ENCODE measurements at places on chromosomes 3 and 15.
A peak's percentile ranks its signal among the peaks of the same experiment; 100 is the strongest.

- DNase-seq = peak; percentile 26
These were observed 65.6 kb downstream of the SLC6A6 start for GRCh38 chr3:14467814-14468620.

DNA sequence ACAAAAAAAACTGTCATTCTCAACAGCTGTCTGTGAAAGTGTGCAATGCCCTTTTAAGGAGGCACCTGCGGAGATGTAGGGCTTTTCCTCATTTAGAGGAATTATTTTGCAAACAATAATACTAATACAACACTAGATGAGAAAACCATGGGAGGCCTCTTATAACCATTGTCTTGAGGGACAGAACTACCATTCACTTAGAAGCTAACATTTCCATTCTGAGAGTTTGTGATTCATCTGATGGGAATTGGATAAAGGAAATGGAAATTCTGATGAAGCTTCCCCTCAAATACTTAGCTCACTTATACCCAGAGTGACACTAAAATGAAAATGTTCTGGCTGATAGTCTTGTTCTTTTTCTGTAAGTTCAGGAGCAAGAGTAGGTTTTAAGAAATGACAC is 147.7 kb downstream of the CADPS start:
- no peak for DNase-seq

- no peak for DNase-seq
These were observed 12.0 kb downstream of the DLL4 start for GRCh38 chr15:40941068-40941527.

- DNase-seq = no peak
These were observed at the start of gene SLCO2A1 for GRCh38 chr3:134029734-134030378. Gene SLCO2A1, minus strand, starts transcription at chr3:134029925. Its CDS starts 123 bp downstream, at chr3:134029802.

GRCh38 chr15:32828507-32829186 is 110.8 kb downstream of the GREM1 start:
- DNase-seq = no peak

- DNase-seq = no peak
These were observed 55.5 kb upstream of the ADAMTS9 start for GRCh38 chr3:64743156-64743886.

DNA sequence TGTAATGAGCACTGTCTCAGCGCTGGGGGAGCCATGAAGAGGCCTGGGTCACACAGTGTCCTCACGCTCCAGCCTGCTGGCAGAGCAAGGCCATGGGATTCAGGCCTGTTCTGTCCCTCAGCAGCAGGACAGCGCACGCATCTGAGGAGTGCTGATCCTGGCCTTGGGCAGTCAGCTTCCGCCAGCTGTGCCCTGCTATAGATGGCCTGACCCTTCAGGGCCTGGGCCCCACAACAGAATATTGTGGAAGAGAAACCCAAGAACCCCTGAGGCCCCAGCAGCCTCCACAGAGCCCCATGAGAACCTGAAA is 78.6 kb downstream of the SRGAP3 start:
- no peak for DNase-seq

DNA sequence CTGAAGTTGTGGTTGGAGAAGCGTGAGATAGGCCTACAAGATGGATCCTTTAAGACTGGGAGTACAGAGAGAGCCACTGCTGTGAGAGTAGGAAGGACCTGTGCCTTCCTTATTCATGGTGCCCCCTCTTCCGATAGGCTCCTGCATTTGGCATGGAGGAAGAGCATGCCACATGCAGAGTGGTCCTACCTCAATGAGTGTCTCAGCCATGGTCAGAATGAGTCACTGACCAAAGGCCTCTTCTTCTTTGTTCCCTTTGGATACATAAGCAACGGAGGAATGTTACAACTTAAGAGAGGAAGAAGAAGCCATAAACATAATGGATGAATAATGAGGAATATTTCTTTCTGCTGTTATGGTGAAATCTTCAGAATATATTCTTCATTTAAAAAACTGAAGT is 681.2 kb upstream of the GRM7 start:
- no peak for DNase-seq

DNA sequence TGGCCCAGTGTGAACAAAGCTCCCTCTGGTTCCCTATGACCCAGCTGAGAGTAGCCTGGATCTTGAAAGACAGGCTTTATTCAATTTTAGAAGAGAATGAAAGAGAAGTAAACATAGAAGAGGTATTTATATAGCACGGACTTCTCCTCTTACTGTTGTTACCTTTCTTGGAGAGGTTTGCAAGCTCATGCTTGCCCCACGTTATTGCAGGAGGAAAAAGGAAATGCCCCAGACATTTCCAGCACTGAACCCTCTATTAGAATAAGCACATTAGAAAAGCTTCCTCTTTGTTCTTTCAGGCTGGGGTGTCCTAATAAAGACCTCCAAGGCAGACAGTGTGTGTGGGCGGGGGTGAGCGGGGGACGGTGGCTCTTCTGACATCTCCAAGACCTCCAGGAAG is 98.7 kb upstream of the AGBL1 start:
- no peak for DNase-seq

DNA sequence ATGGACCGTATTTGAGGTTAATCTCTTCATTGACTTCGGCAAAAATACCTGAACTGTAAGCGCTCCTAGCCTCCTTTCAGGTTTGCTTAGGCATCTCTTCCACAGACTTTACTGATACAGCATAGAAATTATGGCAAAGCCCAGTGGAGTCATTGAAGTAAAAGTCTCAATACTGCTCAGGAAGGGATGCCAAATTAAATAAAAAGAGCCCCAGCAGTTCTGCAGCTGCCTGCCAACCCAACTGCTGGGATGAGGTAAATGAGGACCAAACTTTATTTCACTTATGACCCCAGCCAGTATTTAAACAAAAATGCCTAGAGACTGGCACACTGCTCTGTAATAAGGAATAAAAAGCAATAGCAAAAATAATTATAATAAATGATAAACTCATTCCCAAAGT is 65.4 kb downstream of the IQCH start:
- no peak for DNase-seq

DNA sequence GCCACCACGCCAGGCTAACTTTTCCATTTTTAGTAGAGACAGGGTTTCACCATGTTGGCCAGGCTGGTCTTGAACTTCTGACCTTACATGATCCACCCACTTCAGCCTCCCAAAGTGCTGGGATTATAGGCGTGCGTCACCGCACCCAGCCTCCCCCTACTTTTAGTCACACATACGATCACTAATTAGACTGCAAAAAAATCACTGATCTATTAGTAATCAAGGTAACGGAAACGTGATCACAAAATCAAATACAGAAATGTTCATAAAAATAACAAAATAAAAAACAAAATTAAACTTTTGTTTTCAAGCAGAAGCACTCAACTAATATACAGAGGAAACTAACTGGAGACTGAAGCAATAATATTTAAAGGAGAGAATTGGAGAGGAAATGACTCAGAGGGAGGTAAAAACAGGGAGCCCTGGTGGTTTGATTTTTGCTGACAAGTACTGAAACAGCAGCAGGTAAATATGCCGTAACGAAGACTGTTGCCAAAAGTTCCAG is 4.6 kb downstream of the WDR53 start:
- no peak for DNase-seq

DNA sequence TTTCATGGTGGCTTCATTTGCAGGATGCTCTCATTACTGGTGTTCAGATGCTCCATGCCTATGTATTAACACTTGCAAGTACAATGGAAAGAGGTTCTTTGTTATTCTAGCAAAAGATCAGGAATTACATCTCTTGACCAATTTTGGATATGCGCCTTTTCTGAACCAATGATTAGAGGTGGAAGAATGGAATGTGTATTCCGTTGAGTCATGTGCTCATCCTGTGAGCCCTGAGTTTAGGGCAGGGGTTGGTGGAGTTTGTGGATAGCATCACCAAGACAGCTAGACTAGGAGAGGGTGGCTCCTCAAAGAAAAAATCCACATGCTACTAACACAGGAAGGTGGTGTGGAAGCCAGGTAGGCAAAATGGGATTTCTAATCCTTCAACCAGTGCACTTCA is 80.7 kb upstream of the SLC25A26 start:
- DNase-seq = no peak

DNA sequence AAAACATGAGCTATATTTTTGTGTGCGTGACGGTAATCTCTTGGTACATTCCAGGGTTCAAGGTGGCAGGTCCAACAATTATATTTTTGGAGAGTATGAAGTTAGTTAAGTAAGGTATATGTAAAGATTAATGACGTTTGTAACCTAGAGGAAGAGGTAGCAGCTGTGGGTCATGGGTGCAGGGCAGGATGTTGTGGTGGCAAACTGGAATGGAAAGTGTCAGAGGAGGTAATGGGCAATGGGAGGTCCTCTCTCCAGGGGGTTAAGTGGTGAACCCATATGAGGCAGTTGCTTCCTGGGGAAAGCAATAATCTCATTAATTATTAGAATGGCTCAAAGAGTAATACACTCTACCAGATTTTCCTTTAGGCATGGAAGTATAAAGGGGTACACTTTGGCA is 1.0 kb upstream of the CD200R1L start:
- DNase-seq = peak; percentile 6

GRCh38 chr3:31488475-31489017 is 44.2 kb upstream of the STT3B start:
- DNase-seq = no peak

DNA sequence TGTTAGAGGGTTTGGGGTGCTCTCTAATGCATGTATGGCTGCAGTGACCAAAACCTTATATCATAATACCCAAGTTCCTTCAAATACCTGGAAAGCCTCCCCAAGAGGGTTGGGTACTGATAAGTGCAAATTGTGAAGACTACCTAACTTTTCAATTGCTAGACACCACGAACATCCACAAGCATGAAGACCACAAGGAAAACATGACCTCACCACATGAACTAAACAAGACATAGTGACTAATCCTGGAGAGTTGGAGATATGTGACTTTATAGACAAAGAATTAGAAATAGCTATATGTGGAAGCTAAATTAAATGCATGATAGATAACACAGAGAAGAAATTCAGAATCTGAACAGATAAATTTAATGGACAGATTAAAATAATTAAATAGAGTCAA is 23.9 kb upstream of the AADACL2 start:
- no peak for DNase-seq

GRCh38 chr15:76393614-76394013 is 57.0 kb downstream of the ISL2 start:
- DNase-seq = no peak

DNA sequence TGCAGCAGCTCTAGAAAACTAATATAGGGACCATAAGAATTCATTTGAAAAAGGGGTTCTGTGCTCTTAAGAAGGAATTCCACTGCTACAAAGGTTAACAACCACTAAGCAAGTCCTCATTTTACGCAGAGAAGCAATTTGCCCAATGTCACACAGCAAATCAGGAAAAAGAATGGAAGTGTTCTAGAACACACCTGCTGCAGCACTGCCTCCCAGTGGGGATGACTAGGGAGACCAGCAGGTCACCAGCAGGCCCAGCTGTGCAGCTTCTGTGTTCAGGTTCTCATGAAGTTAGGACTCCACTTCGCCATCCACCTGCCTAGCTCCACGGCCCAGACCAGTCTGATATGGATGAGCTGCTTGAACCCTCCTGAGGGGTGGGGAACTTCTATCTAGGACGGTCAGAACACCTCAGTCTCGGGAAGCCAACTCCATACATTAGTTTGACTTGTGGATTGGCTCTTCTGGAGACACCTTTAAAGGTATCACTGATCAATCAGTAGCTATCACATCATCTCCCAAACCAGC is 18.6 kb downstream of the POMGNT2 start:
- no peak for DNase-seq

DNA sequence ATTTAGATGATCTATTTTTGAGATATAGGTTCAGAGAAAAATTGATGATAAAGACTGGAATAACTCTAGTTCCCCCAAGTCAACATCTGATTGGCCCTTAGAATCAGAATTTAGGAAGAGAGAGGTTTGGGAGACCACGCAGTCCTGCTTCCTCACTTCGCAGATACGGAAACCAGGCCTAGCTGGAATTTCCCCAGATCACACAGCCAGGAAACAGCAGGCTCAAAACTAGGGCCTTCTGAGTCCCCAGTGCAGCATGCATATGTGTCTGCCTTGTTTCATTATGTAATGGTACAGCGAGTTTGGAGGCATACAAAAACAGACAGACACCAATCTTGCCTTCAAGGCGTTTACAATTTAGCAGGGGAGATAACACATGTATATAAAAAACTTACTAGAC is 177.1 kb upstream of the ICE2 start:
- no peak for DNase-seq

DNA sequence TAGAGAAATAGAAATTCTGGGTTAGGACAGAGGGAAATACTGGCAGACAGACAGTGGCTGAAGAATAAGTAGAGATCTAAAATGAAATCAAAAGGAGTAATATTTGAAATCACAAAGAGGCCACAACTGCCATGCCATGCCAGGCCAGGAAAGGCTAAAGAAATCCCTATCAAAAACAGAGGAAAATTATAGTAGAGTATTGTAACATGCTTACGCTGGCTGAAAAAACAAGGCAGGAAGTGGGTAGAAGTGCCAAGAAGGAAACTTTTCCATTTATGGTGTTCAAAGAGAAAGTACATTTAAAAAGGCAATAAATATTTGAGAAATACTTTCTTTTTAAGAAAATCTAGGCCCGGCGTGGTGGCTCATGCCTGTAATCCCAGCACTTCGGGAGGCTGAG is 415.7 kb downstream of the PLCL2 start:
- DNase-seq = no peak

DNA sequence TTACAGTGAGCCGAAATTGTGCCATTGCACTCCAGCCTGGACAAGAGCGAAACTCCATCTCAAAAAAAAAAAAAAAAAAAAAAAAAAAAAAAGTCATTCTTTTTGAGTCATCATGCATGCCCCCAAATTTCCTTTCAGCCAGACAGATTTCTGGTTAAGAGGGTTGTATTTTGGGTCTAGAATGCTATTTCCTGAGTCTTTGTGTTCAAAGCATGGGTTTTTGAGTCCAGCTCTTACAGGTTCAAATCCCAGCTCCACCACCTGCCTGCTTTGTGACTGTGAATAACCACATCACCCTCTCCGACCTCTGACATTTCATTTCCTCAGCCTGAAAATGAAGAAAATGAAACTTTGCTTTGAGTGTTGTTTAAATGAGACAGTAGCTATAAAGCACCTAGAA is 9.3 kb upstream of the C15orf61 start:
- no peak for DNase-seq

- DNase-seq = no peak
These were observed 22.4 kb downstream of the SLMAP start for GRCh38 chr3:57778494-57778893.

- no peak for DNase-seq
These were observed 2.6 kb downstream of the FAM43A start for GRCh38 chr3:194688200-194688740.

DNA sequence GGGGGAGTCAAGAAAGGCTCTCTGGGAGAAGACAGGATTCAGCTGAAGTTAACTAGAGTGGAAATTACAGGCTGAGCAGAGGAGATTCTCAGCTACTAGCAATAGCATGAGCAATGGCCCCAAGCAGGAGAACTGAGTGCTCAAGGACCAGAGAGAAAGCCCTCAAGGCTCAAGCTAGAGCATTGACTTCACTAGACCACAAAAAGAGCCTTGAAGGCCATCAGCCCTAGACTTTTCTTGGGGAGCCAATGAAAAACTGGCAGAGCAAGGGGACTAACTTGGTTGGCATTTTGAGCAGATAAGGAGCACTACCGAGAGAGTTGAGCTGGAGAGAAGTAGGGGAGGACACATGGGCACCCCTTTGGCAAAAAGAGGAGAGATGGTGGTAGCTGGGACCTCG is 277.6 kb downstream of the FEZF2 start:
- DNase-seq = no peak

- DNase-seq = no peak
These were observed 134.8 kb downstream of the AKAP13 start for GRCh38 chr15:85515212-85515611.

- DNase-seq = no peak
These were observed 74.6 kb downstream of the CNTN3 start for GRCh38 chr3:74539876-74540275.

GRCh38 chr3:127853681-127854080 is 31.4 kb upstream of the MGLL start:
- no peak for DNase-seq

- no peak for DNase-seq
These were observed 3.2 kb upstream of the SENP2 start for GRCh38 chr3:185582871-185583270.

All from stimulated activated CD4-positive, alpha-beta T cell treated with anti-CD3 and anti-CD28 coated beads, Interleukin-1b, Interleukin-23, amount 100 ng/mL, for 1 hour (primary cell).